ENCODE measurements at places on chromosomes 2 and 18.
A peak's percentile ranks its signal among the peaks of the same experiment; 100 is the strongest.

GRCh38 chr2:6826081-6826913 is 39.4 kb downstream of the CMPK2 start:
- H3K27me3 ChIP-seq, result peaks cover 10% of the 10 kb centered on the region
- peak; percentile 71 for DNase-seq
- H3K27ac ChIP-seq, result no peak overlapping the region
- no peaks in the 10 kb centered on the region for H3K36me3 ChIP-seq
- H3K4me3 ChIP-seq, result no peak overlapping the region

GRCh38 chr2:100247256-100248043 is 74.9 kb downstream of the LONRF2 start:
- no peak overlapping the region for H3K4me3 ChIP-seq
- H3K4me1 ChIP-seq, result no peaks in the 10 kb centered on the region
- H3K27me3 ChIP-seq, result no peaks in the 10 kb centered on the region

DNA sequence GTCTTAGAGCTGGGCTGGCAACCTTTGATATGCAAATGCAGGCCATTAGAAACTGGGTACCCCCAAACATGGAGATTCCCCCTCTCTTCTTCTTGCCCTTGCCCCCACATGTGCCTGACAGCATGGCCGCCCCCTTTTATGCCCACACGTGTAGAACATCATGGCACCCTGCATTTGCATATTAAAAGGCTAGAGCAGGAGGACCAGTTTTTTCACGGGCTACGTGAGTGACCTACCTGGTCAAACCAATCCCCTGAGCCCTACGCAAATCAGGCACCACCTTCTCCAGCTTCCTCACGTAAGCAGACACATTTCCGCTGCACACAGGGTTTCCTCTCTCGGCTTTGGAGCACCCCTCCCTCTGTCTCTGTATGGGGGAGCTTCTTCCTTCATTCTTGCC is 110.9 kb upstream of the COPS8 start:
- no peak overlapping the region for H3K27ac ChIP-seq
- DNase-seq, result no peak
- no peaks in the 10 kb centered on the region for H3K36me3 ChIP-seq

- peak overlapping the region; percentile 84 for H3K4me3 ChIP-seq
- H3K27ac ChIP-seq, result peak overlapping the region; percentile 94
- no peak for DNase-seq
- H3K4me1 ChIP-seq, result peaks cover 7% of the 10 kb centered on the region
Observed at GRCh38 chr2:63840081-63840784, 1.5 kb upstream of the UGP2 start.

DNA sequence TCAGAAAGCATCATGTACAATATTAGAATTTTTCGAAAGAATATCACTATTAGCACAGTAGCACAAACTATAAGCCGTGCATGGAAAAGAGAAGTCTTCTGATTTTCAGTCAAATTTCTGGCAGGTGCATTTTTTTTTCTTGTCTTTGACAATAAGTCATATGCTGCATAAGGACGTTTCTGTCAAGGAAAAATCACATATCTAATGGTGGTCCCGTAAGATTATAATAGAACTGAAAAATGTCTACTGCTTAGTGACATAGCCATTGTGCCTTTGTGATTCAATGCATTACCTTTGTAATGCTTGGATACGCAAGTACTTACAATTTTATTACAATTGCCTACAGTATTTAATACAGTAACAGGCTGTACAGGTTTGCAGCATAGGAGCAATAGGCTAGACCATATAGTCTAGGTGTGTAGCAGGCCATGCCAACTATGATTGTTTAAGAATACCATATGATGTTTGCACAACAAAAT is 329.3 kb downstream of the LRRTM4 start:
- H3K4me1 ChIP-seq, result no peaks in the 10 kb centered on the region
- DNase-seq, result no peak
- no peak overlapping the region for H3K27ac ChIP-seq

Measured in HCT116 (cell line).